Stimulated activated CD4-positive, alpha-beta T cell treated with anti-CD3 and anti-CD28 coated beads, Interleukin-1b, Interleukin-23, amount 100 ng/mL, for 1 hour (primary cell): ENCODE measurements at places on chromosomes 4 and X.

- no peak for DNase-seq
Observed at GRCh38 chr4:176013476-176014247, 52.0 kb upstream of the WDR17 start.

DNA sequence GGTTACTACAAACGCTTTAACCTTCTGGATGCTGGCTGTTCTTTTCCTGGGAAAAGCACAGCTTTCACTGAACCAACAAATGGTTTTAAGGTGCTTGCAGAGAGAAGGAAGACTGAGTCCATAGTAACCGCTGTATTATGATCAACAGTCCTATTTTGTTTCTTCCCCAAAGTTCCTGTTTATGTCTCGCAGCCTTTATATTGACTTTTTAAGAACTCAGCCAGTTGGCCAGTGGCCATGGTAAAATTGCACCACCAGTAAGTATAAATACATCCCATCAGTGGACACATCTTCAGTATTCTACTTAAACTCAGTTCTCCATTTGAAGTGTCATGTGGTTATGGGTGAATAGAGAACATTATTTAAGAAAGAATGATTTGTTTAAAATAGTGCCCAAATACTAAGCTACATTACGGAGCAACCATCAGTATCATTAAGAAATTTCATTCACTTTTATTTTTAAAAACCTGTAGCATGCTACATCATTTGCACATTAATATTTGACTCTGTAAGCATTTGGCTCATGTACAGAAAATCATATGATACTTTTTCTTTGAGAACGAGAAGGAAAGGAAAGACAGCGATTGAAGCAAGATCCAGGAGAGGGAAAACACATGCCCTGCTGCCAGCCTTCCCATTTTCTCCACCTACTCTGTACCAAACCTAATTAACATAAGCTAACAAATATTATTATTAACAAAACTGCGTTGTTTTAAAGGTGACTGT, 287.0 kb downstream of the ARHGAP24 start:
- no peak for DNase-seq

DNA sequence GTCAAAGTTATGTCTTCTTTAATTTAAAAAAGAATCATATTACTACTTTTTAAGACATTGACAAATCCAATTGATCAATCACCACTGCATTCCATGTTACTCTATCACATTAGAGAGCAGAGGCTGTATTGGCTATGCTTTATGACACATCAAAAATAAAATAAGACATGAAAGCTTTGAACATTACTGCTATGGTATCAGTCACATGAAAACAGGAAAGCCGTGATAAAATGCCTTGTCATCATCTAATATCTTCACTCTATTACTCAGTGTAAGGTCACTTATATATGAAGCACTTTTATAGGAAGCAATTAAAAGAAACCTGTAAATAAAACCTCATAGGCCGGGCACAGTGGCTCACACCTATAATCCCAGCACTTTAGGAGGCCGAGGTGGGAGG, 27.7 kb upstream of the CEP135 start:
- no peak for DNase-seq

GRCh38 chr4:5888222-5889001, 4.5 kb downstream of the CRMP1 start:
- DNase-seq = no peak

GRCh38 chr4:27176400-27176799, 315.8 kb downstream of the STIM2 start:
- DNase-seq = no peak

DNA sequence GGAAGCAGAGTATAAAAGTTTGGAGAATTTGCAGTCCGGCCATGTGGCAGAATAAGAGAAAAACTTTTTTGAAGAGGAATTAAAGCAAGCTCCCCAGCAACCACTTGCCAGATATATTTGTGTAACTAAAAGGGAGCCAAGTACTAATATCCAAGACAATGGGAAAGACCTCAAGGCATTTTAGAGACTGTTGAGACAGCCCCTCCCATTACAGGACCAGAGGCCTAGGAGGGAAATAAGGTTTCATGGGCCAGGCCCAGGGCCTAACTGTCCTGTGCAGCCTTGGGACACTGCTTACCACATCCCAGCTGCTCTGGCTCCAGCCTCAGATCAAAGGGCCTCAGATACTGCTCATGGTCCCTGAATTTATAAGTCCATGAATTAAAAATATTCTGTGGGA, 659.4 kb downstream of the PCDH19 start:
- DNase-seq = no peak

GRCh38 chrX:65720381-65720964, 53.0 kb downstream of the MSN start:
- DNase-seq = no peak

DNA sequence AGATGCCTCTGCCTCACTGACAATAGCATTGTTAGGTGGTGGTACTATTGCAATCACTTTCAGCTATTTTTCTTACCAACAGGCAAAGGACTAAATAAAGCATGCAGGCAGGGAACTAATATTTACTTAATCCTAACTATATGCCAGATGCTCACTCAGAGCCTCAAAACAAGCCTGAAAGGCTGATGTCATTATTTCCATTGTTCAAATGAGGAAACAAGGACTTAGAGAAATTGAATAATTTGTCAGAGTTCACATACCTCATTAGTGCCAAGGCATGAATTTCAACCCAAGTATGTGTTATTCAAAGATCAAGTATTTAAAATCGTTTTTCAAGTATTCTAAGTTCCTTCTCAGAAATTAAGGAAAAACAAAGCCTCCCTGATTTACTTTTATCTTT, 374.9 kb upstream of the TECRL start:
- DNase-seq = no peak

GRCh38 chrX:69102612-69103194, 62.5 kb downstream of the PJA1 start:
- DNase-seq = no peak

DNA sequence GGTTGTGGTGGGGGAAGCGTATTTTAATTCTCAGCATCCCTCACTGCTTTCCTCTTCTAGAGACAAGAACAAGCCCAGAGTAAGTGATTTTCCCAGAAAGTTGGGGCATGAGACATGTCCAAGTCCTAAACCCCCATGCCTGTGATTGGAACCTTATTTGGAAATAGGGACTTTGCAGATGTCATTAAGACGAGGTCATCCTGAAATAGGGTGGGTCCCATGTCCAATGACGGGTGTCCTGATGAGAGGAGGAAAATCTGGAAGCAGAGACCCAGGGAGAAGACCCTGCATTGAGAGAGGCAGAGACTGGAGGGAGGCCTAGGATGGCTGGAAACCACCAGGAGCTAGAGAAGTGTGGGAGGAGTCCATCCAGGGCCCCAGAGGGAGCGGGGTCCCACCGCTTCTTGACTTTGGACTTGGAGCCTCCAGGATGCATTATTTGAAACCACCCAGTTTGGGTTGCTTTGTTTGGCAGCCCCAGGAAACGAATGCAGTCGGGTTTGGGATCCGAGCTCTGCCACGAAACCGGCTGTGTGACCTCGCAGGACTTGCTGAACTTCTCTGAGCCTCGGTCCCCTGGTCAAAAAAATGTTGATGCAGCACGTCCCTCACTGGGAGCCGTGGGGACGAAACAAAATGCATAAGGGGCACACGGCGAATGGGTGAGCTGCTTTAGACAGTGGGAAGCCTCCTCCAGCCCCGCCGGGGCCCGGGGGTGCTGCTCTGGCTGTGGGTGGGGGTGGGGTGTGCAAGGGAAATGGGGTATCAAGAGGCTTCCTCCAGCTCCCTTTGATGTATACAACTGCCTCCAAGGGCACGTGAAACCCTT, 113.9 kb downstream of the CPZ start:
- DNase-seq = no peak
